ENCODE measurements at places on chromosomes 16 and 17.

DNA sequence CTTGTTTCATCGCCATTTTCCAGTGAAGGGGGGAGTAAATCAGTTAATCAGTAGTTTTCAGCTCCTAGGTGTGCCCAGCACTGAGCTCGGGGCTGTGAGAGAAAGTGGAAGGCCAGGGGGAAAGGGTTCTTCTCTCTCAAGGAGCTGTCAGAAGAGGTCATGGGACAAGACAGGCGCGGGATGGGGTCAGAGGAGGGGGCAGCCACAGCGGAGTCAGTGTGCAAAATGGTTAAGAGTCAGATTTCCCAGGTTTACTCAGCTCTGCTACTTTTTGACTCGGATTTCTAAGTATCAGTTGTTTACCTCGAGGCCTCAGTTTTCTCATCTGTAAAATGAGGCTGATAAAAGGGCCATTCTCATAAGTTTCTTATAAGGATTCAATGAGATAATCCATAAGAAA, 4.3 kb upstream of the XYLT1 start:
- no peak for DNase-seq

DNA sequence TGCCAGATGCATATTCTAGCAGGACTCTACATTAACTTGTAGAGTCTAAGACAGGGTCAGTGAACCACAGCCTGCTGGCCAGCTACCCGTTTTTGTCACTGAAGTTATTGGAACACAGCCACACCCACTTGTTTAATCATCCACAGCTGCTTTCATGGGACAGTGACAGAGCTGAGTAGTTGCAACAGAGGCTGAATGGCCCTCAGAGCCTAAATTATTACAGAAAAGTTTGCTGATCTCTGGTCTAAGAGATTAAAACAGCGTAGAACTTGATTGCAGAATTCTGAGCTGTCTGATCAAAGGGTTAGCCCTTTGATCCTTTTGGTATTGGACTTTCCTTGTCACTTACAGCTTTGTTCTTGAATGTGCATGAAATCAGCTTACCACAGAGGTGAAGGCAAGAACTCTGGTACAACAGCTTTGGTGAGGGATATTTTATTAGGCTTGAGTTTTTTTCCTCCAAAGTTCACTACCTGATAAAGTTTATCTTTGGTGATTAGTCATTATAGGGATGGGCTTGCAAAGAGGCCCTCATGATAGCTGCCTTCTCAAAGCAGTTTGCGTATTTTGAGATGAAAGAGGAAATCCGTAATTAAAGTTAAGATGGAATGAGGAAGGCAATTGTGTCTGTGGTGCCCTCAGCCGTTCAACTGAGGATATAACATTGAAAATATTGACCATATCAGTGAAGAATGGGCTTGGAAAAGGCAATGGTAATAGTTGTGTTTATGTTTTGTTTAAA, 23.6 kb downstream of the ALDH3A2 start:
- no peak for DNase-seq

GRCh38 chr16:26712876-26713275, 353.9 kb upstream of the C16orf82 start:
- DNase-seq, result no peak

- DNase-seq, result no peak
These were observed 9.9 kb downstream of the CCDC102A start for GRCh38 chr16:57526498-57526897.
